Stimulated activated CD4-positive, alpha-beta T cell treated with anti-CD3 and anti-CD28 coated beads, Interleukin-2, amount 100 ng/mL, for 24 hours (primary cell): ENCODE measurements at places on chromosomes 6 and 20.

- DNase-seq, result no peak
Observed at GRCh38 chr20:62339647-62340062, 27.5 kb downstream of the LAMA5 start.

- DNase-seq, result no peak
Observed at GRCh38 chr6:82893889-82894652, 171.6 kb downstream of the UBE3D start.

DNA sequence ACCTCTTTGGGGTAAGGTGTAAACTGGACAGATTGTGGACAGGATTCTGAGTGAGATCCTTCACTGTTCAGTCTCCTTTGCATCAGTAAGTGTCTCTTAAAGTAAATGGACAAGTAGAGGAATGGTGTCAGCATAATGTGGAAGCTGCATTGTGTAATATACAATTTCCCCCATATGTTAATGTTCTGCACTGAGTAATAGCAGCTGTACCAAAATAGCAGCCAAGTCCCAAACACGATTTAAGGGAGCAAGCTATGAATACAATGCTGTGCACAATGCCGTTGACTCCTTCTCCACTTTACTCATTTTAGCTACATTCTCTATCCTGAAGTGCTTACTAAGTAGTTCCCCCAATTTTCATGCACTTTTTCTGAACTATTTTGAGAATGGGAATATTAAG, 21.1 kb upstream of the TRIM26 start:
- no peak for DNase-seq

- no peak for DNase-seq
Observed at GRCh38 chr6:167422934-167423333, 98.0 kb downstream of the TTLL2 start.

DNA sequence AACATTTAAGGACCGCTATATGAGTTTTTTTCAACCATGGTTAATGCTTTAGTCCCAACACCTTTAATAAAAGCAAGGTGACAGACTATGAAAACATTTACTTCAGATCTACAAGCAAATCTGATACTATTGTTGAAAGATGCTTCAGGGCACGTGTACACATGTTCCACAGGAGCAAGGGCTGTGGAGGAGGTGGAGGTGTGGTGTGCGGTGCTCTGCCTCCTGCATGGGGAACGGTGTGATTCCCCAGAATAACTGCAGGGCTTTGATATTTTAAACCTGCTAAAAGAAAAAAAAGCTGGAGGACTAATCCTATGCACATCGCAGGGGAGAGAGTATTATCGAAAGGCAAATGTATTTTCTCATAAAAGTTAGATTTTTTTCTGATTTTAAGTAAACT, 188.1 kb upstream of the CEP162 start:
- DNase-seq, result no peak

- no peak for DNase-seq
Observed at GRCh38 chr6:143900358-143900757, 36.1 kb downstream of the ZC2HC1B start.
